ENCODE measurements at places on chromosomes 2 and 18.

DNA sequence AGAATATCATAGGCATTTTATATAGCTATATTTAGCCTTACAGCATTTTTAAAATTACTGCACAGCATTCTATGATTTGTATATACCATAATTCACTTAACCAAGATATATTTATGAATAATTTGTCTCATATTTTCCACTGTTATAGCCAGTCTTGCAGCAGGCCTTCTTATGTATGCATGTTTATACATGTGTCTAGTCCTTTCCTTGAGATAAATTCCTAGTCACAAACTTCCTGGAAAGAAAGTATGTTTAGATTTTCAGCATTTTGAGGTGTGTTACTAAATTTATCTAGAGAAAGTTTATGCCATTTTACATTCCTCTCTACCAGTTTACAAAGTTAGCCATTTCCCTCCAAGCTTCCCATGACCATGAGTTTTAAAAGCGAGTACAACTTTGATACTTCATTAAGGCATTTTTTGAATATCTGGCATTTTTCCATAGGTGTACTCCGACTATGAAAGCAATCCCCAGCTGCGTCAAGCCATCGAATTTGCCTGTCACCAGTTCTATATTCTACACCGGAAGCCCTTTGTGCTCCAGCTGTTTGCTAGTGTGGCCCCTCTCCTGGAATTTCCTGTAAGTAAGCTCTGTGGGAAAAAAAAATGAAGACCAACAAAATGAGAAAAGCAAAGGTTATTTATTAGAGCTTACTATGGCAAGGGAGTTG lies 59.4 kb upstream of the RPE start:
- DNase-seq, result no peak

DNA sequence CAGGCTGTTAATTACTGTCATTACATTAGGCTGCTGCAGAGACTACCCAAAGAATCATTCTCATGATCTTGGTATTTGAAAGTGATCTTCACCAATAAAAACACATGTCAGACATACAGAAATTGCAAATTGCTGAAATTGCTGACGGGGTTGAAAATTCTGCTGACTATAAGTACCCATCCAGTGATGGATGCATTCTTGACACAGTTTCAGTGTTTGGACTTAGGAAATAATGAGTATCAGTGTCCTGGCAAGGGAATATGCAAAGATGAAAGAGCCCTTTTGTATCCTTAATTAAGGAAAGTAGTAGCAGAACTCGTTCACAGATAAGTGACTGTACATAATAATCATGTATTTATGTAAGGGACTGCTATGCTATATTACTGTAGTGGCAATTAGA lies 221.1 kb upstream of the ATP5MC3 start:
- no peak for DNase-seq

GRCh38 chr2:73133566-73134197 lies 20.9 kb upstream of the RAB11FIP5 start:
- no peak for DNase-seq

GRCh38 chr2:144519934-144520731 lies at the start of gene ZEB2:
Gene ZEB2 (minus strand): TSS chr2:144520119. CDS start chr2:144517350, 2,769 bp downstream.
- DNase-seq, result no peak

GRCh38 chr2:8574196-8575037 lies 107.4 kb upstream of the ID2 start:
- DNase-seq, result peak; percentile 79

DNA sequence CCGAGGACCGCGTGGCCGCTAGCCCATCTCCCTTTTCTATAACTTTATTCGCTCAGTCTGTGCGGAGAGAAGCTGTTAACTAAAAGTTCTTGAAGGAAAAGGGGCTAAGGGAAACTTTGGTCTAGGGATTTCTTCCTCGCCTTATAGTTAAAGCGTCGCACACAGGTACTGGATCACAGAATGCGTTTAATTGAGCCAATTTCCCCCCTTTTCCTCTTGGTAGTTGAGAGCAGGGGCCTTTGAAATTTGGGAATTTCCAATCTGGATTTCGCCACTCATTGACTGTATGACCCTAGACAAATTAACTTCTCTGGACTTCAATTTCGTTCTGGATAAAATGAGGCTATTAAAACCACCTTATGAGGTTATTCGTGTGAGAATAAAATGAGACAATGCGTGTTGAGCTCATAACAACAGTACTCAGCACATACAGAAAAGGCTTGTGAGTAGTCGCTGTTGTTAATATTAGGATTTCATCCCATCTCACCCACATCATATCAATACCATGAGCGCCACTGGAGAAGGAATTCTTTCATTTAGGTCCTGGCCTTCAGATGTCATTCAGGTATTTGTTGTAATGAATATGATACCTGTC lies 763 bp upstream of the OLA1 start:
- DNase-seq, result no peak

GRCh38 chr18:13480571-13481255 lies 245.6 kb downstream of the FAM210A start:
- no peak for DNase-seq

DNA sequence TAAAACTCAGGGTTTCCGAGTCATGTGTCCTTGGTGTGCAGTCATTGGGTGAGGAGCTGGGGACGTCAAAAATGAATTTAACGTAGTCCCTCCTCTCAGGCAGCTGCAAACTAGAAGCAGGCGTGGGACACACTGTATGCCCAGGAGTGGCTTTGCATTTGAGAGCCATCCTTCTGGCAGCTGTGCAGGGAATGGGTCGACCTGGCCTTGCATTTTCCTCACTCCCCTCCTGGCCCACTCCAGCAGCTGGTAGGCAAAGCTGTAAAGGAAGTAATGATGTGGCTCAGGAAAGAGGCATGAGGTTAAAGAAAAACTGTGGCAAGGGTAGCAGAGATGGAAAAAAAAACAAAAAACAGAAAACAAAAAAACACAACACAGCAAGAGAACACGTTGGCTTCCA lies 46.5 kb downstream of the RNF144A start:
- DNase-seq, result no peak

DNA sequence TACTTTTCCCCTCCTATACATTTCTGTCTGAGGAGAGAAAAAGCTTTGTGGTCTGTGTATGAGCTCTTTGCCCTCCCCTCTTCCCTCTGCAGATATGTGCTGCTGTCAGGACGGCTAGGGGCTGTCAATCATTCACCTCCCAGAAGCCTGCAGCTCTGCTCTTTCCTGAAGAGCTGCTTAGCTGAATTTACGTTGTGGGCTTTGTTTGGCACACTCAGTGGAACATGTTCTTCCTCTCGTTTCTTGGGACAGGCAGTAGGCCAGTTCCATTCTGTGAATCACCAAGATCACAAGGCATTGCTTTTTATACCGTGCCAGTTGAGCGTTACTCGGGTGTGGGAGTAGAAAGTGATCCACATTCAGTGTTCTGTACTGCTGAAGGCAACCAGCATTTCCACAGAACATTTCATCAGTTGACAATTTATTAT lies 136.7 kb downstream of the LAMA3 start:
- DNase-seq, result no peak

GRCh38 chr18:76420898-76421684 lies 74.0 kb downstream of the ZNF516 start:
- DNase-seq, result no peak

DNA sequence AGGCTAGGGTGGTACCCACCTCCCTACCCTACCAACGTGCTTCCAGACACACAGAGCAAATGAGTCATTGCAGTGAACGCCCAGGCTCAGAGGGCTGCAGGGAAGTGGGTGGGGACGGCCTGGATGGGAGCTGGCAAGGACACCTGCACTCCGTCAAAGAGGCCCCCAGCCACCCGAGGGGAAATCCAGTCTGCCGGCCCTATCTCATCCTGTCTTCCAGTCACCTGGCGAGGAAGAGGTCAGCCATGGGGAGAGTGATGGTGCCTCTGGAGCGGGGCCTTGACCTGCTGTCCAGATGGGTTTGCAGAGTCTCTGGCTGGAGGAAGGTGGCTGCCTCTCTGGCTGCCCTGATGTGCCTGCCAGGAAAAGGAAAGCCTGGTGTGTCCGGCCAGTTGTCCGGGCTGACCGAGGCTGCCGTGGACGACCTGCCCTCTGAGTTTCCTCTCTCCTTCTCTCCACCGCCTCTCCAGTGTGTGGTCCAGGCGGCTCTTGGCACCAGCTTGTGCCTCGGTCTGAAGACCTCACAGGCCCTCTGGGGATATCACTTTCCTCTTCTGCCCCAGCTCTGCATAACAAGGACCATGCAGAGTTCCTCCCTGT lies 209.7 kb upstream of the COPS8 start:
- no peak for DNase-seq

DNA sequence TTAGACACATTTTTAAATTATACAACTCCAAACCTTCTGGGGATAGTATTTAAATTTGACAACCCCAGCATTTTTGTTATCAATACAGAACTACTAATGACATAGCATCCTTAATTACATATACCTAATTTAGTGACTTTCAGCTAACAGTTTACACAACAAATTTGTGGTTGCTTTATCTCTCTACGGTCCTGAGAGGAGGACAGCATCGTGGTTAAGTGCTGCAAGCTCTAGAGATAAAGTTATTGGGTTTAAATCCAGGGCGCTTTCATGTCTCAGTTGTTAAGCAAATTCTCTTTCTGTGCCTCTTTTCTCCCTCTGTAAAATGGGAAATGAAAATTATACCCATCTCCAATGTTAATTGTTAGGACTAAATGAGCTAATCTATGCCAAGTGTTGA lies 129.3 kb downstream of the METTL4 start:
- no peak for DNase-seq

DNA sequence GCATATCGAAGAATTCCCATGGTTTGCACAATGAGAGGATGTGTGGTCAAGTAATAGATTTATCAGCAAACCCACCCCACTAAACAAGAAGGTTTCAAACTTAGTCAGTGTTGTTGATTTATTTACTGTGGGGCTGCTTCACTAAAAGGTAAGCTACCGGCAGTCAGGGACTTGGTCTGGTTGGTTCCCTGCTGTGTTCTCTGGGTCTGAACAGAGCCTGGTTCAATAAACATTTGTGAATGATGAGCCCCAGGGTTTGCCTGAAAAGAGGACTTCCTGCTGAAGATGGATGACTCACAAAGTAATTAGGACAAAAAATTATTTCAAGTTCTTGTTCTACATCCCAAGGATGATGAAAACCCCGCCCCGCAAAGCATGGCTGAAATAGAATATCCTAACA lies 108.3 kb downstream of the SPP2 start:
- no peak for DNase-seq

DNA sequence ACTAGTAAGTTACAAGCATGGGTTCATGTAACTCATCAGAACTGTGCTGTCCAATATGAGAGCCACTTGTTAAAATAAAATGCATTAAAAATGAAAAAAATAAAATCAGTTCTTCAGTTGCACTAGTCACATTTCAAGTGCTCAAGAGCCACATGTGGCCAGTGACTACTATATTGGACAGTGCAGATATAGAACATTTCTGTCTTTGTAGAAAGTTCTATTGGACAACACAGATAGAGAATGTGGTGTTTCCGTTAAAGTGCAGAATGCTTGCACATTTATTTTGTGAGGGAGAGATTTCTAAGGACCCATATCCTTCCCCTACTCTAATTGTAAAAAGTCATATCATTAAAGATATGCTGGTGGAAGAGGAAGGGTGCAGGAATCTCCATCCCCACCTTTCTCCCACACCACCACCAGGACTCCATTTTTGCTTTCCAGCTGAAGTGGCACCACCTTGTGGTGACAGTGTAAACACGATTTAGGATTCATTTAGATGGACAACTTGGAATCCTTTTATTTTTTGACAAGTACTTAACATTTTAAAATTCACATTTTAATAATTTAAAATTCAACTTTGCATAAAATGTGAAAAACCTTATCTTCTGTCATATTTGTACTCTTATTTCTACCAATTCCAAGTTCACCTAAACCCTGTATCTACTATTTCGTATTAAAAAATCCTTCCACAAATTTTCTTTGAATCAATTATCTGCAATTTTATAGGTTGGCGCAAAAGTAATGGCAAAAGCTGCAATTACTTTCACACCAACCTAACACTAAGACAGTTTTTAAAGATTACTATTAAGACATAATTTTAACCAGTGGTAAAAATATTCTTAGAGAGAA lies 9.4 kb upstream of the CD302 start:
- DNase-seq, result no peak

- no peak for DNase-seq
These were observed 21.1 kb downstream of the ZNF142 start for GRCh38 chr2:218638372-218638771.

DNA sequence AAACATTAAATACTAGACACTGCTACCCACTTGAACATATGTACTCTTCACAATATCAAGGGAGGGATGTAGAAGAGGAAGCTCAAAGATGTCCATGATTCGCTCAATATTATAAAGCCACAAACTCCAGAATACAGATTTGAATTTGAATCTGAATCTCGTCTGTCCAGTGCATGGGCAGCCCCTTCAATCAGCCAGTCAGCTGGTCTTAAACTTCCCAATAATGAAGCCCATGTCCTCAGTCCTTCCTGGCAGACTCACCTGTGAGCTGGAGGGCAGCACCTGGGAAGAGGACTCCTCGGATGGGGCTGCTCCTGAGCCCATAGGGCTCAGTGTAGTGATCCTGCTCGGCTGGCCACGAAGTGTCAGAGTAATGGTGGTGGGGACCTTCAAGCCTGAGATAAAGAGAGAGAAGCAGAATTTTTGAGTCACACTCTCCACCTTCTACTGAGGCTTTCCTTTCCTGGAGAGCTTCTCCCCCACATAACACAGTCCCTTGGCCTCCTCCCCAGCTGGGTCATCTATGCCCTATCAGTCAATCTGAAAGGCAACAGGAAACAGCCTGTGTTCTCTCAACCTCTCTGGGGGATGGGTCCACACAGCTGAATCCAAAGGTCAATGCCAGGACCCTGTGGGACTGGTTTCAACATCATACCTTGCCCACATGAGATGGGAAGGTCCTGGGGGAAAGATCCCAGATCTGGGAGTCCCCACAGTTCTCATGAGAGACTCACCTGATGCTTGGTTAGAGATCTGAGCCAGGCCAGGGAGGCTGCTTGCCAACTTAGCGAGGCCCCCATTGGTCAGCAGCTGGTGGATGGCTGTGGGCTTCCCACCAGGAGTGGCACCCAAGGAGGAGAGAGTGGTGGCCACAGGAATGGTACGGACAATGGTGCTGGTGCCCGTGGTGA lies 36.5 kb downstream of the KANSL3 start:
- no peak for DNase-seq

DNA sequence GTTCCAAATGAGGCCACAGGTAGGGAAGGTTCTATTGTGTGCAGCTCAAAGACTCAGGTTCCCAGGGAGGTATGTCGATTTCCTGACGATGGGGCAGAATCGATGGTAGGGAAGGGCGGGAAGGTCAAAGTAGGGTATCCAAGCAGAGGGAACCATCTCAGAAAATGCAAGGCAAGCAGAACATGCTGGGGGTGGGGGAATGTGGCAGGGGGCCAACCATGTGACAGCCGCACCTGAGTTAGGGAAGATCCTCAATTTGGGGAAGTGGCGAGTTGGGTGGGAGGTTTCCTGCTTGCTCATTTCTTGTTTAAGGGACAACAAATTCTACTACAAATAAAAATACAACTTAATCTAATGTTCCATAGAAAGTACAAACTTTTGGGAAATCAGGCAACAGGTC lies 21.7 kb upstream of the GRP start:
- no peak for DNase-seq

GRCh38 chr2:47870641-47871540 lies 35.4 kb downstream of the FBXO11 start:
- no peak for DNase-seq

DNA sequence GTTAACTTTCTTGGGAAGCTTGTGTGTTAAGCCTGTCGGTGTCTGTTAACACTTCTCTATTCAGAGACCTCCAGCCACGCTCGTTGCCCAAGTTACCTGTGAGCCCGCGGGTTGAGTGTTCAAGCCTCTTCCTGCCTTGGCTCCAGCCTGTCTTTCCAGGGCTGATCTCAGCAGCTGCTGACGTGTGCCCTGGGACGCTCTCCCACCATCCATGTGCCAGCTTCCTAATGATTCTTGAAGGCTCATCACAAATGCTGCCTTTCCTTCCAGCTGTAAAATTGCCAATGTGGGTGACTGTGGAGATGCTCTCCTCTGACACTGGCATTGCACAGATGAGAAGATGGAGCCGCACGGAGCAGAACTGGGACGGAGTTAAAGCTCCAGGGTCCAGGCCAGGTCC lies 6.1 kb downstream of the RNF144A start:
- no peak for DNase-seq

Measured in mesenteric fat pad (tissue), 1 donor.